ENCODE measurements at places on chromosomes 5 and 9.
A peak's percentile ranks its signal among the peaks of the same experiment; 100 is the strongest.

- DNase-seq = peak; percentile 3
Measured at GRCh38 chr9:106829666-106830408, 33.1 kb upstream of the ZNF462 start.

DNA sequence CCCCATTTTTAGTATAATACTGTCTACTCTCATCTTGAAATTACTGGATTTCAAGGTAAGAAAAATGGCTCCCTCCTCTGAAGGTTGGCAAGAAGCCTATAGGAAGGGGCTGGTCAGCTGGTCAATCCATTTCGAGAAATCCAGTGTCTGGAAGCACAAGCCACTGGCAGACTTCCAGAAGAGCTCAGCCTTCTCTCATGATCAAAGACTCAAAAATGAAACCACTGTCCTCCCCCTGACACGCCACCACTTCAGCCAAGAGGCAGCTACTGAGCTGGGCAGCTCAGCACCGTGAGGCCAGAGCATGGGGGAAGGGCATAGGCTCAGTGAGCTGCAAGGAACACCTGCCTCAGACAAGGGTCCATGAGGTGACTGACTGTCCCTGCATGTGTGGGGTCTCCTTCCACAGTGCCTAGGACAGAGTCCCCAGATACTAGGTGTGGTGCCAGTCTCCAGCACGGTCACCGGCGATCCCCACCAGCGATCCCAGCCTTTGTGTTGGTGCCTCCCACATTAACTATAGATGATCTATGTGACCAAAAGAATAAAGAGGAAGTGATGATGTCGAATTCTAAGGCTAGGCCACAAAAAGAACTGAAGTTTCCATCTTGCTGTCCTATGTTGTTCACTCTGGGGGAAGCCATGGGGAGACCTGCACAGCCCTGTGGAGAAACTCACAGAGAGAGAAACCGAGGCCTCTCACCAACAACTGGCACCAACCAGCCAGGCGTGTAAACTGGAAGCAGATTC lies 100.1 kb upstream of the LRRTM2 start:
- peak; percentile 83 for DNase-seq

DNA sequence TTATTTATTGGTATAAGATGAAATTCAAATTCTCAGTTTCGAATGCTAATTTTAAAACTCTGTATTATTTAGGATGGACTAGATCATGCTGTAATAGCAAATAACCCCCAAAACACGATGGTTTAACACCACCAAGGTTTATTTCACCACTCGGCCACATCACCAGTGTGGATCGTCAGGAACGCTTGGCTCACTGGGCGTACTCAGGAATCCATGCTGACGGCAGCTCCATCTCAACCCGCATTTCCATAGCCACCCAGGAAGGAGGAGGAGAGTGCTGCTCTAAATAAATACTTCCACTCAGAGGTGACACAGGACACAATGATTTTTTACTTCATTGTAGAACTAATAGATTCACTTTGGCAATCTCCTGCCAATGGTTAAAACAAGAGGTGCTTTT lies 347.4 kb downstream of the SH3GL2 start:
- no peak for DNase-seq

DNA sequence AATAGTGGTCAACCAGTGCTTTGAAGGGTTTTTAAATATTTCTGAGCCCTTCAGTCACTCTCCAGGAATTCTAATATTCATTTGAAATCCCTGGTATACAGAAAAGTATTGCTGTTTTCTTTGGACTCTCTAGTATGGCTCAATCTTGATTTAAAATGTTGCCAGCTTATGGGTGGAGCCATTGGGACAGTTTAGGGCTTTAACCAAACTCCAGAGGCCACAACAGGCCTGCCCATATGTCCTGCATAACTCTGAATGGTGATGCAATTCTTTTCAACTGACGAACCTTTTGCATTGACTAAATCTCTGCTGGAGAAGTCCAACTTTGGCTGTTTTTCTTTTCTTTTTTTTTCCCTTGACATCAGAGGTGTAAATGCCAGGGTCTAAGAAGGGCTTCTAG lies 10.3 kb upstream of the ANKHD1 start:
- no peak for DNase-seq

DNA sequence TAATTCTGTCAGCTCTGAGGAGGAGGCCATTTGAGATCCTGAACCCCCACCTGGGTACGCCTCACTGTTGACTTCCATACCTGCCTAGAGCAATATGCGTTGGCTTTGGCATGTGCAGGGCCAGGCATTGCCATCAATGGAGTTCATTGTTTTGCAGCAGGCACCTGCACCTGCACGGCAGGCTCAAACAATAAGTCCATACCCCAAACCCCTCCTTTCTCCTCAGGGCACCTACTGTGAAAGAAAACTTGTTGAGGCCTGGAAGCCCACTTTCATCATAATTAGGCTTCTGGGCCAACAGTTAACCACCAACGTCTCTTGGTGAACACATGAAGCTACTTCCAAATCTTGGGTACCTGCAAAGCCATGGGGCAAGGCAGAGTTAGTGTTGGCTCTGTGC lies 238.7 kb downstream of the NFIB start:
- DNase-seq = no peak

GRCh38 chr9:15142878-15143534 lies 164.0 kb downstream of the TTC39B start:
- peak; percentile 74 for DNase-seq
